AG20443 (cell line): ENCODE measurements at places on chromosomes 2 and 18.

DNA sequence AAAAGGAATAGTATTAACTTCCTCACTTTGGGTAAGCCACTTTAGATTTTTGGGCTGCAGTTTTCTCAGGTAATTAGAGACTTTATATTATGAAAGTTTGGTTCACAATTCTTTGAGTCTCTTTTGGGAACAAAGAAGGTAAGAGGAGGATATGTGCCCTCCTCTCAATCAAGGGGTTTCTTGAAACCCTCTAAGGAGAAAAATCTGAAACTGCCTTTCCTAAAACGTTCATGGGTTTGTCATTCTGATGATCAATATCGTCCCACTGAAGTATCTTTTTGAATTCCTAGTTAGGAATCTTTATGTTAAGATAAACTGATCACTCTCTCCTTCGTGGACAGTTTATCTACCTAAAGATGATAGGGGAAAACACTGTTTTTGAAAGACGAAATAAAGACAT is 42.4 kb upstream of the AKAIN1 start:
- no peak for DNase-seq

GRCh38 chr2:6920743-6921064 is 3.5 kb downstream of the RNF144A start:
- DNase-seq: no peak

GRCh38 chr2:150647943-150648342 is 160.5 kb upstream of the RND3 start:
- DNase-seq: no peak

DNA sequence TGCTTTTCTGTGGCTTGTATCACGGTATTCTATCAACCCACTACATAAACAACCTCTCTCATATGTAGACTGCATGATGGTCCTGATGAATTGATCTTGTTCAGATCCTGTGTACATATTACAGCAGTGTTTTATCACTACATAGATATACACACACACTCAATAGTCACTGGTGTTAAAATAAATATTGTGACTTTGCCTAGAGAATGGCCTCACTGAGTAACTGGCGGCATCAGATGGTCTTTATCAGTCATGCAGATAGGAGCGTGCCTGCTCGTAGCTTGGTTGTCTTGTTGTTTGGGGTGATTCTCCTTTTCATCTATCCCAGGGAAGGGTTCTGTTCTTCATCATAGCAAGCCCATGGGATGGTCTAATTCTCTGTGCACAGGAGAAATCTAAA is 18.4 kb upstream of the CTAGE1 start:
- DNase-seq: no peak

DNA sequence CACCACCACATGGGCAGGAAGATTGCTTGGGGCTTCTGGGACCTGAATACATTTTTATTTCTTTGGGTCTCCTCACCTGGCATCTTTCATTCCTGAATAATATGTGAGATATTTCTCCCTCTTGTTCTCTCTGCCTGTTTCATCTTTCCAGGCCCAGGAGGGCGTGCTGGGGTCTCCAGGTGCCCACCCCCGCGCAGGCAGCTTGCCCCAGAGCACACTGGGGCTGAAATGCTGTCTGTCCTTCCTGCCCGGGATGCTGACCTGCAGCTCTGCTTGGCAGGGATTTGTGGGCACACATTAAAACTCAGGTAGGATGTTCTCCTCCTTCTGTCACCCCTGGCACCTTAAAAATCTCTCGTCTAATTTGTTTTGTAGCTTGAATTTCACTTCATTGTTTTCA is 39.7 kb upstream of the TEX51 start:
- DNase-seq: no peak

DNA sequence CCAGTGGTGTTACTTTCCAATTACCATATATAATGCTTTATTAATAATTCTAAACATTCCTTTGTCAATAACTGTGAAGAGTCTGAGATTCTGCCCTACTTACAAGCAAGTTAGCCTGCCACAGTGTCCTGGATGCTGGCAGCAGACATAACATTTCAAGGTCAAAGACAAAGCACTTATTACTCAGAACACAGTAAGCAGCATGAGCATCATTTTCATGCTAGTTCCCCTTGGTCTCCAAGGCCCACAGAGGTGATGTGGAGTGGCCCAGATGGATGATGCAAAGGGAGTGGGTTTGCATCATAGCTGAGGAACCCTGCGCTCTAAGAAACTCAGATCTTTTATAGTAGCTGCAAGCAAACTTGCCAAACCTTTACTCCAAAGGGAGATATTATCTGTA is 349.7 kb downstream of the ZEB2 start:
- DNase-seq: no peak

GRCh38 chr18:47772374-47773248 is 157.8 kb downstream of the SMAD2 start:
- DNase-seq: peak; percentile 81

DNA sequence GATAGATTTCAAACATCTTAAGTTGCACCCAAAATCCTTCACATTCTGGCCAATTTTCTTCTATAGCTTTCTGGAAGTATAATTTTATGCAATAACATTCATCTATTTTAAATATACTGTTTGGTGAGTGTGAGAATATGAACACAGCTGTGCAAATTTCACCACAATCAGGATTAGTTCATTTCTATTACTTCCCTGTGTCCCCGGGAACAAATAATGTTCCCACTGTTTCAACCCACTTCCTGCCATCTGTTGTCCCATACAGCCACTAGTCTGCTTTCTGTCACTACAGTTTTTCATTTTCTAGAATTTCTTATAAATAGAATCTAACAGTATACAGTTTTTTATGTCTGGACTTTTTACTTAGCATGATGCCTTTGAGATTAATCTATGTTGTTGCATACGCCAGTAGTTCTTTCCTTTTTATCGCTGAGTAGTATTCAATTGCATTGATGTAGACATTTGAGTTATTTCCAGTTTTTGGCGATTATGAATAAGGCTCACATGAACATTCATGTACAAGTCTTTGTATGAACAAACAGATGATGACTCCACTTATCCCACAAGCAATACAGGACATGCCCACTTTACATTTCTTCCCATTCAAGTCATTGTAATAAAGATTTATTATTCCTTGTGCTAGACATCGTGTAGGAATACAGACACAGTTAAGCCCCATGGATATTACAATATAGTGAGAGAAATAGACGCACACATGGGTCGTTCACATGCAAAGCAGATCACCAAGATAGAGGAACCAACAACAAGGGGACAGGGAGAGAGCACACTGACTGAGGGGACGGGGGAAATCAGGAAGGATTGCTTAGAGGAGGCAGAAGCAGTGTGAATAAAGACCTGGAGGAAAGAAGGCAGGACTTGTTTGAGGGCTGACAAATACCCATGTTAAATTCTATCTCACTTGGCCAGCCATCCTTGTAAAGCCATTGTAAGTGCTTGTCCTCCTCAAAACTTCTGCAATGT is 72.9 kb upstream of the PAX8 start:
- no peak for DNase-seq

DNA sequence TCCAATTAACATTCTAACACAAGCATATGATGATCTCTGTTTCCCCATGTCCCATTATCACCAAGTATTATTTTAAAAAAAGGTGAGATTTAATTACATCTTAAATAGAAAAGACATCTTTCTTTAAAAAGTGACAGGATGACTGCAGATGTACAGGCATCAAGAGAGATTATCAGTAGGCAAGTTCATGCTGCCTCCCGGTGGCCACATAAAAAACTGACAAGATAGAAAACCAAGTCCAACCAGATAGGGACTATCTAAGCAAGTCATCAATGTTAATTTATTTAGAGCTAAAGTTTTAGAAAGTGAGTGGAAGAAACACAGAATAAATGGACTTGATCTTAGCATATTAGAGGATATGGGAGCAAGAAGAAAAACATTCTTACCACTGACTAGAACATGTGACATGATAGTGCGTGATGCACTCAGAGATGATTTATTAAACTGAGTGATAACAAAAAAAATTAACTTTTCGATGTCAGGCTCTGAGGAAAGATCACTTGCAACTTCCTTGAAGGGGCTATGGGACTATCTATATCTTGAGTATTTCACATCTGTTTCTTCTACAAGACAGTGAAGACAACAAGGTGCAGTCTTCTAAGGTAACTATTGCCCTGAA is 5.4 kb upstream of the TDRD15 start:
- peak; percentile 22 for DNase-seq

DNA sequence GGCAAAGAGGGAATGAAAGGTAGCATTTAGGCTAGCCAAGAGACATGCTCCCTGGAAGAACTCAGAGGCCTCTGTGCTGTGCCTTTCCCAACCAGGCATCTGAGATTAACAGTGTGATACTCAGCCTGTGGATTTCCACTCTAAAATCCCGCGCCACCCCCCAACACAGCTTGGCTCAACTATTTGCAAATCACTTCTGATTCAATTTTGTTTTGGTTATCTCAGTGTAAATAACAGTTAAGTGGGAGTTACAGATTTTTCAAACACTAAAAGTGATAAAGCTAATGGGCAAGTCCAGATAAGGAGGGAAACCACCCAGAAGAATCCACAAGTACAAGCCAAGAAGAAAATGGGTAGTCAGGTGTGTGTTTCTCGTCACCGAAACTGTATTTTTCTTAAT is 1.4 kb upstream of the NRP2 start:
- DNase-seq: no peak

- DNase-seq: no peak
These were observed 217.1 kb upstream of the SLC35G4 start for GRCh38 chr18:11392292-11392691.

- DNase-seq: no peak
These were observed 319.2 kb upstream of the LRATD1 start for GRCh38 chr2:14313341-14313740.

DNA sequence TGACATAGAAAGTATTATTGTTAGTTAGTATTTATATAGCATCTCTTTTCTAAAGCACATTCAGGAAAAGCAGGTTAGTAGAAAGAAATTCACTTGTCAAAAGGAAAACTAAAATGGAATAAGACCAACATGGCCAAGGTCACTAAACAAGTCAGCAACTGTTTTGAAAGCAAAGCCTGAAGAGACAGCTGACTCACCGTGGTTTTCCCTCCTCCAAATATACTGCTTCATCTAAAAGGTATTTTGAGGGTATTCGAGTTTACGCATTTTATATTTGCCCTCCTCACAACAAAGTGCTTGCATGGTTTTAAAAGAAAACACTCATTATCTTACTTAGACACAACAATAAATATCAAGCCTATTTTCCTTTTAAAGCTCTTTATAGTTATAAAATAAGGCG is 24.0 kb downstream of the ZNF385B start:
- peak; percentile 35 for DNase-seq

DNA sequence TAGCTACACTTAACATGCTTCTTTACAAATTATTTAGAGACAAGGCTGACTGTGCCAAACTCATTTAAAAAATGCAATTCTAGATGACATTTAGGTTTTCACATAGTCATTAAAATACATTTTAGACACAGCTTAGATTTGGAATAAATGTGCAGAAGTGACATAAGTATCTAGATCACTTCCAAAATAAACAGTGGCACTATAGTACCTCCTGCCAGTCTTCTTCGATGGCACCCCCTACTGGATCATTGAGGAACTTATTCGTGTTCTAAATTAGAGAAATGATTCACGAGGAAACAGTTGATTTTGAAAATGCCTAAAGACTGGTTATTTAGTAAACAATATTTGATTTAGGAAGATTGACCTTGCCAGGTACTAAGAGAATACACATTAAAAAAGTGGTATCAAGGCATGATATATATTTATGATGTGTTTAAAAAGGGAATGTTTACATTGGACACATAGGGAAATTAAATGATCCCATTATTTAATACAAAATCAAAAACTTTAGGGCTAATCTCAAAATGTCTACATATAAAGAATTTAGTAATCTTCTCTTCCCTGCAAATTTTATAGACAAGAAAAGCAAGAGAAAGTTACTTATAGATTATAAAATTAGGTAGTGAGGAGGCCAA is 323.9 kb downstream of the XIRP2 start:
- peak; percentile 67 for DNase-seq

- DNase-seq: no peak
These were observed 58.8 kb upstream of the SLC38A11 start for GRCh38 chr2:165013944-165014619.

- DNase-seq: no peak
These were observed 4.8 kb downstream of the ATOH8 start for GRCh38 chr2:85758361-85759256.

DNA sequence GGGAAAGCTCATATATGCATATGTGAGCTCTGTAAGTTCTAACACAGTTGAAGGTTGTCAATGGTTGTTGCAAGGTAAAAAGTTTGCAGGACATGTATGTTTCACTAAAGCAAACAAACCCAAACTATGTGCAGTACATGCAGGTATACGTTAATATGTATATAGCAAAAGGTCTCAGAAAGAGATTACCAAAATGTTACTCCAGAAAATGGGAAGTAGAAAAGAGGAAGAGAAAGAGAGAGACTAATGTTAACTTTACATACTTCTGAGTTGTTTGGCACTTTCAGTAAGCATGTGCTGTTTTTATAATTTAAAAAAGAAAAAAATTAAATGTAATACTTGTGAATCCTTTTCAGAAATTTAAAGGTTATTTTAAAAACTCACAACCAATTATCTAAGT is 32.8 kb upstream of the PEX13 start:
- no peak for DNase-seq

DNA sequence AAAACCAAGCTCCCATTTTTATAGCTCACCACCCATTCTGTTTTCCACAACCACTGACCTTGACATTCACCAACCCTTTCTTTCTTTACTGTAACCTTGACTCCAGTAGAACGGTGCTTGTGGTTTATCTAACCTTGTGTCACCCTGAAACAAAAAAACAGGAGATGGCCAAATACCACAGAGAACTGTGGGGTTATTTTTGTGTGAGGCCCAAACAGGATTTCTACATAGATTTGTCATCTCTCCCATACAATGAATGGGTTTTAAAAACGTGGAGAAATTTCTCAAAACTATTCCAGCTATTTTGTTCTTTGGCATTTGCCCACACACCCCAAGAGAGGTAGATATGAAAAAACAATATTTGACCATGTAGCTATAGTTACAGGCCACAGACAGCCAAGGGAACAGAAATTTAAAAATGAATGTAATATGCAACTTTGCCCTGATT is 231.3 kb upstream of the TANK start:
- peak; percentile 72 for DNase-seq

- DNase-seq: peak; percentile 71
These were observed 9.4 kb upstream of the CD302 start for GRCh38 chr2:159807183-159808031.

GRCh38 chr2:143623231-143623908 is 494.2 kb downstream of the ARHGAP15 start:
- no peak for DNase-seq

DNA sequence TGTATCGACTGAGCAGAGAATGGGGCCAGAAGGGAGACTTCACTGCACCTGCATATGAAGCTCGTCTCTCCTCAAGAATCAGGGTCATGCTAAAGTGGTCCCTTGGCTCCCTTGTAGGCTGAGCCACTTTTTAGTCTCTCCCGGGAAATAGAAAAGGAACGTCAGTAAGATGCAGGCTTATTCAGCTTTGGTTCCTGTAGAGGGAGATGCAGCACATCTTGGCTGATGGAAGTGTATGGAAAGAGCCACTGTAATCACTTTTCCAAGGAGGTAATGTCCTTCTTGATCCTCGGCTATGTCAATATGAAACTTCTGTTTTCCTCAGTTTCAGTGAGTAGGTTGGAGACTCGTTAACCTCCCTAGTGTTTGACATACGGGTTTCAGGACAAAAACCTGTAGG is 235.2 kb downstream of the GCA start:
- DNase-seq: no peak
